ENCODE measurements at places on chromosomes 2 and 18.

- no peak for DNase-seq
Observed at GRCh38 chr2:205763708-205764211, 81.5 kb downstream of the NRP2 start.

GRCh38 chr18:41022484-41022883 is 932.5 kb upstream of the PIK3C3 start:
- no peak for DNase-seq

DNA sequence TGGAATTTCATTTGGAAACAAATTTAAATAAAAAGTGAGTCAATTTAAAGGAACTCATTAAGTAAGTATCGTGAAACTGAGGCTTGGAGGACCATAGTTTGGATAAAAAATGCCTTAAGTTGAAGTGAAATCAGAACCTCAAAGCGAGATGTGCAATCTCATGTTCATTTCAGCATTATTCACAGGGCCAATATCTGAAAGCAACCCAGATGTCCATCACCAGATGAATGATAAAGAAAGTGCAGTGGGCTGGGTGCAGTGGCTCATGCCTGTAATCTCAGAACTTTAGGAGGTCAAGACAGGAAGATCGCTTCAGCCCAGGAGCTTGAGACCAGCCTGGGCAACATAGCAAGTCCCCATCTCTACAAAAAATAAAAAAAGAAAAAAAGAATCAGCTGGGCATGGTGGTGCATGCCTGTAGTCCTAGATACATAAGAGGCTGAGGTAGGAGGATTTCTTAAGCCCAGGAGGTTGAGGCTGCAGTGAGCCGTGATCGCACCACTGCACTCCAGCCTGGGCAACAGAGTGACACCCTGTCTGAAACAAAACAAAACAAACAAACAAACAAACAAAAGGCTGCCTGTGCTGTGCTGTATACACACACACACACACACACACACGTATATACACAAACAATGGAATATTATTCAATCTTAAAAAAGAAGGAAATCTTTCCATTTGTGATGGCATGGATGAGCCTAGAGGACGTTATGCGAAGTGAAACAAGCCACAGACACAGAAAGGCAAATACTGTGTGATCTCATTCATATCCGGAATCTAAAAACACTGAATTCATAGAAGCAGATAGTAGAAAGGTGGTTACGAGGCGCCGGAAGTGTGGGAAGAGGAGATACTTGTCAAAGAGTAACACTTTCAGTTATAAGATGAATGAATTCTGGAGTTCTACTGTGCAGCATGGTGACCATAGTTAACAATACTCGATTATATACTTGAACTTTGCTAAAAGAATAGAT is 14.5 kb downstream of the SH3RF3 start:
- peak; percentile 84 for DNase-seq

DNA sequence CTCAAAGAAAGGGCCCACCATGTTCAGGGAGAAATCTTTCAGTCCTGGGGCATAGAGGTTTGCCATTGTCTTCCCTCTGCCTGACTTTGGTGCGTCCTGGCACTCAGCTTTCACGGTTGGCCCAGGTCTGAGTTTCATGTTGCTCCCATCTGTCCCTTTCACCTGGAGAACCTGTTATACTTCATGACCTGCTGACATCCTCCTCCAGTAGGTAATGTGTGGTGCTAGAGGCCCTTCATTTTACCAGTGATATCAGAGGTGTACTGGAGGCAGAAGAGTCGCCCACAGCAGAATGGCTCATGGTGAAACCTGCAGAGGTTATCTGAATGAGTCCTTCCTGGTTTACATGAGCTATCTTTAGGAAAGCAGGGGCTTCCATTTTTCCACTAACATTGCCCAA is 128.8 kb upstream of the DLX2 start:
- DNase-seq: no peak

DNA sequence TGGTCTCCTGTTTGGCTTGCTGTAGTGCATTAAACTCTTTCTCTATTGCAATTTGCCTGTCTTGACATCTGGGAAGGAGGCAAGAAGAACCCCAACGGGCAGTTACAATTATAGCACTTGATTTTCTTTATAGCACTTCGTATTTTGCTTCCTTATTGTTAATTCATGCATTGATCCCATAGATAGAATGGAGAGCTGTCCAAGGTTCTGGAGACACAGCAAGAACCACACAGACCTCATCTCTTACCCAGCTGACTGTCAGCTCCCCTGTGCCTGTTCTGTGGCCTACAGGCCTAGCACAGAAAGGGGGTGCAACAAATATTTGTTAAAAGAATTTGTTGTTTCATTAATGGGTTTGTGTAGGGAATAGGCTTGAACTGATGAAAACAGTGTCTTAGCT is 194.3 kb downstream of the GALNT1 start:
- no peak for DNase-seq

DNA sequence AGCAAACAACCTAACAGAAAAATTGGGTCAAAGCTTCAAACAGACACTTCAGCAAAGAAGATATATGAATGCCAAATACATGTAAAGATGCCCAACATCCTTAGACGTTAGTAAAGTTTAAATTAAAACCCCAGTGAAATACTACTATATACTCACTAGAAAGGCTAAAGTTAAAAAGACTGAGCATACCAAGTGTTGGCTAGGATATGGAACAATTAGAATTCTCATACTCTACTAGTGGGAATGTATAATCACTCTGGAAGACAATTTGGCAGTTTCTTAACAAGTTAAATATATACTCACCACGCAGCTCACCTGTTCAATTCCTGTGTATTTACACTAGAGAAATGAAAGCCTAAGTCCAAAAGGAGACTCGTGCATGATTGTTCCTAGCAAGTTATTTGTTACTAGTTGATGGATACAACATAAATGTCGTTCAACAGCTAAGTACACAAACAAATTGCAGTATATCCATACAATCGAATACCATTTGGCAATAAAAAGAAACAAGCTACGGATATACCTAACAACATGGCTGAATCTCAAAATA is 183.7 kb upstream of the ZFP36L2 start:
- DNase-seq: no peak

DNA sequence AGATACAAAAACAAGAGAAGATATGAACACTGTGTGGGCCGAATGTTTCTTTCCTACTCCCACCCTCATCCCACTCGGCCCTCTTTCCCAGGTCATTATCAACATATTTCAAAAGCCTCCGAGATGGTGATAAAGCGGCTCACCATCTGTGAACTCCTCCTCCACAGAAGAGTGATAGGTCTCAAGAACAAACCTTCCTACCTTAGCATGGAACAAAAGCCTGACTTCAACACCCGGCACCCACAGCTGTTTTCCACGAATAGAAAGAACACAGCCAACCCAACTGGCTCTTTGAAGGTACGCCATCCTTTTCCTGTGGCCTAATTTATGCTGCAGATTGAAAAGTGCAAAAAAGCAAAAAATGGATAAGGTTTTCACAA is 28.8 kb downstream of the BCL2 start:
- peak; percentile 74 for DNase-seq

DNA sequence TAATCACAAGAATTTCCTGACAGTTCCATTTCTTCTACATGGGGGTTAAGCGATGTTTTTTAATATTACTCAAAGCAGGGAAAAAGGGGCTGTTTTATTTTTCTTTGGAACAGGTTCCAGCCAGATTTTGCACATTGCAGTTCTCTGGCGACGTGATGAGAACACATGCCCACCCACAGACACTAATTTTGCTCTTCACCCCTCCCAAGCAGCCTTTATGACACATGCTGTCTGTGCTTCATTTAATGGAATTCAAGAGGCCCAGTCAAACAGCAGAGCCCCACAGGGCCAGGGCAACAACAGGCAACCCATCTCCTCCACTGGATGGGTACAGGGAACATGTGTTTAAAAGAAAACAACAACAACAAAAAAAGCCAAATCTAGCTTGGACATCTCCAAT is 70.8 kb downstream of the SPRED2 start:
- no peak for DNase-seq

DNA sequence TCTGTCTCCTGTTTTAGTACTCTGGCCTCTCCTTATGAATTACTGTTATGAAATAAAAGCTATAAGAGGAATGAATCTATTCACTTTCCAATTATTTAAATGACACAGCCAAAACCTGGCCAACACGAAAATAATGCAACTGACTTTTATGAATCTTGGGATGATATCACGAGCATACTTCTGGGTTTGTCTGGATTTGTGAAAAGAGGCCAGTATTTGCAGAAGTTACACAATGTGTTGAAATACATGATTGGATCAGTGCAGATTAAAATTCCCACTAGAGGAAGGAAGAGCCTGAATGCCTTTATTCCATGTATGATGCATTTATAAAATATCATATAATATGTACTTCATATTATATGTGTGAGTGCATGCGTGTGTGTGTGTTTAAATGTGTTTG is 418.2 kb downstream of the GRB14 start:
- no peak for DNase-seq

GRCh38 chr2:48122166-48122565 is 215.9 kb upstream of the FBXO11 start:
- no peak for DNase-seq

- DNase-seq: no peak
Observed at GRCh38 chr18:49745045-49746014, 68.0 kb downstream of the ACAA2 start.

DNA sequence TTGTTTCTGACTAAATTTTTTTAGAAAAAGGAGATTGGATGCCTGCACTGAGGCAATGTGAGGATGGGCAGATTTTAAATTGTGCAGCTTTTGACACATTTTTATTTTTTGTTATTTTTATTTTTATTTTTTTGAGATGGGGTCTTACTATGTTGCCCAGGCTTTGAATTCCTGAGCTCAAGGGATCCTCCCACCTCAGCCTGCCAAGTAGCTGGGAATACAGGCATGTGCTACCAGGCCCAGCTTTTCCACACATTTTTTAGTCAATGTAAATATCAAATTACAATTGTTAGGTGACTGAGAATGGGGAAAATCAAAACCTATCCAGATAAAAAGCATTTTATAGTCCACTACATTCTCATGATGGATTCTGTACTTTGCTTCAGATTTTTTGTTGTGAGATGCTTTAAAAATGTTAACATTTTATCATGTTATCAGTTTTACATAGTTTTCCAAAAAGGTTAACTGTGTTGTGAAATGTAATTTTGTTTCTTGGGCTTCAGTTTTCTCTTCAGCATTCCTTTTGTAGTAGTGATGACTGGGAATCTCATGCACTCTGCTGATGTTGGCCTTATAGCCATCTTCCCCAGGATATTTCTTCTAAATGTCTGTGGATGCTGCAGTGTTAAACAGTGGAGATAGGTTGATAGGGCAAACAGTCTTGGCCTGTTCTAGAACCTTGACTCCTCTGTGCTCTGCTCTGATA is 41.4 kb downstream of the PKP4 start:
- DNase-seq: no peak

DNA sequence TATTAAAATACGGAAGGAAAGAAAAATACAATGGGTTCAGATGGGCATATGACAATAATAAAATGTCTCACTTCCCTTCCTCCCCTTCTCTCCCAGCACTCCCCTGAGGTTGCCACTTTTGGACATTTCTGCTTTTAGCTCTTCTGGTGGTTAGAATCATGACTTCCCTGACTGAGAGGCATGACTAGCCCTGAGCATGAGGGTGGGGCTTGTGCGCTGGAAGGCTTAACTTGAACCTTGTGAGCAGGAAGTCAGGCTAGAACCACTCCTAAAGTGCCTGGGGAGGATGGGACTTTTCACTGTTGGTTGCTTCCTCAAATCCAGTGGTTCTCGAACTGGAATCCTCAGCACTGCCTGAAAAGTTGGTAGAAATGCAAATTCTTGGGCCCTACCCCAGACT is 19.7 kb upstream of the ARHGAP25 start:
- no peak for DNase-seq

GRCh38 chr2:48274040-48274439 is 255.9 kb upstream of the STON1 start:
- DNase-seq: no peak

DNA sequence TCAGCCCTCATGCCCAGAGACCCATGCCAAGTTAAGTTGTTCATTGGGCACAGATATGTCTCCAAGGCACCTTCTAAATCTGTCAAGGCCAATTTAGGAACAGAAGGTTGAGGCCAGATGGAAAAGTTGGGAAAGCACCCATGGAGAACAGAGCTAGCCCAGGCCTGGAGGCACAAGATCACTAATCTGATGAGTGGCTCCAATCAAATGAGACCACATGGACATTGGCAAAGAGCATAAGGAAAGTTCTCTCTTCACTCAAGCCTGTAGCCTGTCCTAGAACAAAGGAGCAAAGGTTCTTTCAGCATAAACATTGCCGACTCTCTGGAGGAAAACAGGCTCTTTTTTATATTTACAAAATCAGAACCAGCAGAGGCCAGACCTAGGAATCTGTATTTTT is 154.8 kb downstream of the RNF152 start:
- DNase-seq: no peak

Measured in activated effector memory CD4-positive, alpha-beta T cell treated with anti-CD3 and anti-CD28 coated beads, Interleukin-2, amount 50 U/mL, for 16 hours (primary cell).